ENCODE measurements at places on chromosomes 11 and 22. TPM values are rescaled to one million over a fixed set of nuclear protein-coding genes. Genes with fewer than 3 reads are reported as not detected.

GRCh38 chr11:123581651-123582399, 72.6 kb downstream of the SCN3B start:
- no peak overlapping the region for H3K4me3 ChIP-seq
- no peak for DNase-seq
- peaks cover 4% of the 10 kb centered on the region for H3K4me1 ChIP-seq
- H3K27me3 ChIP-seq: no peaks in the 10 kb centered on the region

GRCh38 chr22:46113110-46113909, 37.0 kb upstream of the PPARA start:
- H3K36me3 ChIP-seq: no peaks in the 10 kb centered on the region
- H3K4me3 ChIP-seq: no peak overlapping the region
- H3K27ac ChIP-seq: peak overlapping the region; percentile 97
- H3K27me3 ChIP-seq: no peaks in the 10 kb centered on the region

DNA sequence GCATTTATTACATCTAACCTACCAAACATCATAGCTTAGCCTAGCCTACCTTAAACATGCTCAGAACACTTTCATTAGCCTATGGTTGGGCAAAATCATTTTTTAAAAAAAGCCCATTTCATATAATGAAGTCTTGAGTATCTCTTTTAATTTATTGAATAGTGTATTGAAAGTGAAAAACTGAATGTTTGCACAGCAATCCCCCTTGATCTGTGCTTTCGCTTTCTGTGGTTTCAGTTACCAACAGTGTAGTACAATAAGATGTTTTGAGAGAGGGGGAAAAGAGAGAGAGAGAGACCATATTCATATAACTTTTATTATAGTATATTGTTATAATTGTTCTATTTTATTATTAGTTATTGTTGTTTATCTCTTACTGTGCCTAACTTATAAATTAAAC, 8.4 kb upstream of the MAP6 start:
- DNase-seq: no peak
- no peaks in the 10 kb centered on the region for H3K4me1 ChIP-seq
- no peak overlapping the region for H3K27ac ChIP-seq
- H3K36me3 ChIP-seq: no peaks in the 10 kb centered on the region

GRCh38 chr11:108551651-108552462, 41.7 kb downstream of the EXPH5 start:
- no peaks in the 10 kb centered on the region for H3K4me1 ChIP-seq
- DNase-seq: no peak
- no peak overlapping the region for H3K4me3 ChIP-seq
- H3K36me3 ChIP-seq: no peaks in the 10 kb centered on the region
- H3K27ac ChIP-seq: no peak overlapping the region

- H3K27me3 ChIP-seq: no peaks in the 10 kb centered on the region
- DNase-seq: peak; percentile 21
- H3K4me1 ChIP-seq: peaks cover 5% of the 10 kb centered on the region
- no peaks in the 10 kb centered on the region for H3K36me3 ChIP-seq
- H3K4me3 ChIP-seq: no peak overlapping the region
- H3K27ac ChIP-seq: peak overlapping the region; percentile 16
Observed at GRCh38 chr11:95508219-95508890, 277.4 kb upstream of the SESN3 start.

DNA sequence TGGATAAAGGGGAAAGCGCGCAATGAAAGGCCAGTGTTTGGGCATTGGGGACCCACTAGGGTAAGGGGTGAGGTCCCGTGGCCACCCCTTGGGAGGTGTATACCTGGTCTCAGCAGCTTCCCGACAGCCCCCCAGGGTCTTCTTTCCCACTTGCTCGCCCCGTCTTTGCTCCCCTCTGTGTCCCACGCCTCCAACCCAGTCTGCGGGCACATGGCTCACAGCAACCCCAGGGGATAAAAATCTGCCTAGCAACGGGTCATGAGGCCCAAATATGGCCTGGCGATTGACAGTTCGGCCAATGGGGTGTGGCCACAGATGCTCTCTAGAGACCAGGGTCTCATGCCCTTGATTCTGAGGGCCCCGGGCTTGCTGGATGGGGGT, 41.6 kb downstream of the AHNAK start:
- no peaks in the 10 kb centered on the region for H3K36me3 ChIP-seq
- no peak overlapping the region for H3K27ac ChIP-seq
- peaks cover 61% of the 10 kb centered on the region for H3K4me1 ChIP-seq
- H3K4me3 ChIP-seq: no peak overlapping the region
- DNase-seq: no peak

GRCh38 chr22:48037618-48038017, 1275.2 kb downstream of the TBC1D22A start:
- H3K4me1 ChIP-seq: no peaks in the 10 kb centered on the region
- H3K27me3 ChIP-seq: no peaks in the 10 kb centered on the region
- no peak for DNase-seq
- H3K4me3 ChIP-seq: no peak overlapping the region
- no peaks in the 10 kb centered on the region for H3K36me3 ChIP-seq
- no peak overlapping the region for H3K27ac ChIP-seq

DNA sequence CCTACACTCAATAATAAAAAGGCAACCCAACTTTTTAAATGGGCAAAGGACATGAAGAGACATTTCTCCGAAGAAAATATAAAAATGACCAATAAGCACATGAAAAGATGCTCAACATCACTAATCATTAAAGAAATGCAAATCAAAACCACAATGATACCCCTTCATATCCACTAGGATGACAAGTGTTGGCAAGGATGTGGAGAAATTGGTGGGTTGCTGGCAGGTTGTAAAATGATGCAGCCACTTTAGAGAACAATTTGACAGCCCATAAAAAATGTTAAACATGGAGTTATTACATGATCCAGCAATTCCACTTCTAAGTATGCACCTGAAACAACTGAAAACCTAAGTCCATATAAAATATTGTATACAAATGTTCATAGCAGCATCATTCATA, 73.2 kb upstream of the LMO2 start:
- no peak overlapping the region for H3K27ac ChIP-seq
- no peaks in the 10 kb centered on the region for H3K36me3 ChIP-seq
- H3K27me3 ChIP-seq: no peaks in the 10 kb centered on the region
- no peak overlapping the region for H3K4me3 ChIP-seq
- no peaks in the 10 kb centered on the region for H3K4me1 ChIP-seq

DNA sequence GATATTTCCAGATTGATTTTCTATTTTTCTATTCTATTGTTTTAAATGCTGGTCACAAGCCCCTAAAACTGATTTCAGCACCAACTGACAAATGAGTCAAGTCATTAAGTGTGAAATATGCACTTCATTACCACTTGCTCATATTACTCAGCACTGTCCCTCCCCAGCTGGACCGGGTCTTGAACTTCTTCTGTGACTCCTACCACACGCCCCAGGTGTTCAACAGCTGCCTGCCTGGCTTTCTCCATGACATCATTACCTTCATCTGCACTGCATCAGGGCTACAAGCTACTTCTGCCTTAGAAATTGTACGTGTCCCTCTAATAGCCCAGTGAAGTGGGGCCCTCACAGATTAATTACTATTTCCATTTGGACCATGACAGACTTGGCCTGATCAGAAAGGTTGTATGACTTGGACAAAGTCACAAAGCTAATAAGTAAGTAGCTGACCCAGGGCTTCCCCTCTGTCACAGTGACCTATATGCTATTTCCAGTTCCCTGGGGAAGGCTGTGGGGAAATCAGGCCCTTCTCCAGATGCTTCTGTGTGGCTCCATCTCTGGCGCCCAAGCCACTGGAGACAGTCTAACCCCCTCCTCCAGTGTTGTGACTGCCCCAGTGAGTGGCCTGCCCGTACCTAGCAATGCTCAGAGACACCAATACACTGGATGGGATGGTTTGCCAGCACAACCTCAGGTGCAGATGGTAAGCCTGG, 18.1 kb downstream of the TBC1D10A start:
- H3K4me3 ChIP-seq: no peak overlapping the region
- peak overlapping the region; percentile 3 for H3K27ac ChIP-seq
- H3K36me3 ChIP-seq: no peaks in the 10 kb centered on the region
- H3K27me3 ChIP-seq: no peaks in the 10 kb centered on the region
- H3K4me1 ChIP-seq: peaks cover 81% of the 10 kb centered on the region
- no peak for DNase-seq

- no peaks in the 10 kb centered on the region for H3K36me3 ChIP-seq
- DNase-seq: no peak
- H3K27me3 ChIP-seq: no peaks in the 10 kb centered on the region
- no peak overlapping the region for H3K4me3 ChIP-seq
- H3K4me1 ChIP-seq: no peaks in the 10 kb centered on the region
- H3K27ac ChIP-seq: no peak overlapping the region
Observed at GRCh38 chr11:2465202-2466068, 20.6 kb downstream of the KCNQ1 start.

JHY gene
- total RNA-seq: 0.20 TPM

APOL5 gene
- total RNA-seq: not detected

SLC25A18 gene
- total RNA-seq: 11.3 TPM

DEFB131B gene
- not detected for total RNA-seq

PGA4 gene
- 1.6 TPM for total RNA-seq

Measured in gastrocnemius medialis (tissue), 4 donors.